ENCODE measurements at places on chromosomes 7 and 10. TPM values are rescaled to one million over a fixed set of nuclear protein-coding genes. Genes with fewer than 3 reads are reported as not detected.

DNA sequence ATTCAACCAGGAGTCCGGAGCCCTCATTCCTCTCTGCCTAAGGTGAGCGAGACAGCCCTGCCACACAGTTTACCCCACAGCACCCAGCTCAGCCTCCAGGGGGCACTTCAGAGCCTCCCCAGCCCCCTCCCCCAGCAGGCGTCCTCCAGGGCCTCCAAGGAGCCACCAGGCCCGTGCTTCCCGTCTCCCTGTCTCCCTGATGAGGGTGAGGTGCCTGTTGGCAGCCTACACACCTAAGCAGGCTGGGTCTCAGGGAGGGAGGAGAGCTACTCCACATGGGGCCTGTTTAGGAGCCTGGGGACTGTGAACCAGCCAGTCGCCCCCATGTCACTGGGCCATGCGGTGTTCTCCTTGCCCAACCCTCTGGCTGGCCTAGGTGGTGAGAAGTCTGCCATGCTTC, 28.9 kb upstream of the TRIM8 start:
- DNase-seq = no peak

- DNase-seq = no peak
These were observed 37.4 kb upstream of the PRKCQ start for GRCh38 chr10:6617309-6618076.

The PRTFDC1 gene
- polyA plus RNA-seq = 38.8 TPM

- DNase-seq = no peak
These were observed 69.0 kb upstream of the GPR158 start for GRCh38 chr10:25105743-25106260.

DNA sequence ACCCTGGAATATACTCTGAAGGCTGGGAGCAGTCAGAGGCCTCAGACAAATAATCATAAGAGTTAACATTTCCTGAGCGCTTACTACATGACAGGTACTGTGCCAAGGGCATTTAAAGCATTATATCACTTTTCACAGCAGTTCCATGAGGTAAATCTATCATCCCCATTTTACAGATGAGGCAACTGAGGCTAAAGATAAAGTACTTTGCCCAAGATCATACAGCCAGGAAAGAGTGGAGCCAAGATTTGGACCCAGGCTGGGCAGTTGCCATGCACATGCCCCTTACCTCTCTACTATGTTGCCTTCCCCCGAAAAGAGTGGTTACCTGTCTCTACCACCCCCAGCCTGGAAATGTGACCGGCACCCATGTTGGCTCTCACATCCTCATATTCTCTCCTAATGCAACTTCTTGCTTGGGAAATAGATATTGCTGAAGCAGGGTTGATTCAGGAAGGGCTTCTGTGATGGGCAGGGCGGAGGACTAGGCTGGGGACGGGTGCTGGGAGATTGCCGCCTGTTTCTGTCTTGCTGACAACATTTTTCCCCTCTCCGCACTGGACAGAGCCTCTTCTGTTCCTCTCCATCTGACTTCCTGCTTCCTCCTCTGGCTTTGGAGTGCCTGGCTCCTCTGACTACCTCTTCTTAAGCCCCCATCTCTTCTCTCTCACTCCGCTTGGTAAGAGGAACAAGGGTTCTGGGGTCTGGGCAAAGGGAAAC, 13.8 kb downstream of the SMO start:
- DNase-seq = no peak

GRCh38 chr10:44968500-44969400, 9.1 kb downstream of the RASSF4 start:
- DNase-seq = no peak

The ALOX5 gene
- 3.5 TPM for polyA plus RNA-seq

DNA sequence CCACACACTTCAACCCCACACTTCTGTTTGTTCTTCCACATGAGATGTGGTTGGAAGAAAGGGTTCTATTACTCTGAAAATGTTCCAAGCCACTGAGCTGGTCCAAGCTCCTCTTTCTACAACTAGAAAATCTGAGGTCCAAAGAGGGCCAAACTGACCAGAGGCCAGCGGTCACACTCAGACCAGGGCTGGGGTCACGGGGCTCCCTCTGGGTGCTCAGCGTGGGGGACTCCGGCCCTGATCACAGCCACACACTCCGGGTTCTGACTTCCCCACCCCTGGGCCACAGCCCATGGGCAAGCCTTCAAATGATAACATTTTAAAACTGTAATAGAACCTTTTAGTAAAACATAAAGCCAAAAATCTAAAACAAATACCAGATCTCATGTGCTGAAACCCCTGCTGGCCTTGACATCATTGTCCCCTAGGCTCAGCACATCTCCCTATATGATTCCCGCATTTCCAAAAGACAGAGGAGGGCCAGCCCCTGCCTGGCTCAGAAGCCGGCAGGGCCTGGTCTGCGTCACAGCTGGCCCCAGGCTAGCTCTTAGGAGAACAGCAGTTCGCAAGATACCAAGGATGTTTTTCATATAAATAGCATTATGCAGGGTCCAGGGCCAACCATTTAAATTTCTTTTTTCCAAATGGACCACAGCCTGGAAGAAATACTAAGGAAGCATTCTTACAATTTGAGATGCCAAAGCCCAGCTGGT, 3.3 kb downstream of the CRYGN start:
- DNase-seq = no peak

DNA sequence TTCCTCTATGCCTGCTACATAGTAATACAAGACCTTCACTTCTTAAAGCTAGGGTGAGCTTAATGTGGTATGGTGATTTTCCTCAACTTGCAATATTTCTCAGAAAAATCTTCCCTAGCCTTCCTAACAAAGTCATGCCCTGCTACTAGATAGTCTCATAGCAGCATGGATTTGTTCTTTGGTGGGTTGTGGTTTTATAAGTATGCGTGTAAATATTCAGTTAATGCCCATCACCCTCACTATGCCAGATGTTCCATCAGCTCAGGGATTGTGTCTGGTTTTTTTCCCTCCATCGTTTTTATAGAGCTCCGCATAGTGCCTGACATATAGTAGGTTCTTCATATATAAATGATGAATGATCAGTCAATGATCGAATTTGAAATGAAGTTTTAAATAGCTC, 182.8 kb downstream of the CREB5 start:
- DNase-seq = no peak

DNA sequence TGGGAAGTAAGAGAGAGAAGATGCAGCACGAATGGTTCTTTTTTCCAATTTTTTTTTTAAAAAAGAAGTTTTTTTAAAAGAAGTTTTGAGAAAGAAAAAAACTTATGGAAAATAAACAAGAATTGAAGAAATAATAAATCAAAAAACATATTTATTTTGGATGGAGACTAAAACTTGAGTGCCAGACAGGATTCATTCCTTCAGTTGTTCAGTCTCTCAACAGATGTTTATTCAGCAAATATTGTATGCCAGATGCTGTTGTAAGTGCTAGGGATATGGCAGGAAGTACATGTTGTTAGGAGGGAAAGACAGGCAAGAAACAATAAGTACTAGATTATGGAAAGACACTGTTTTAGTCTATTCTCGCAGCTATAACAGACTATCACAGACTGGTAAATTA, 750.7 kb upstream of the PHF14 start:
- no peak for DNase-seq
